Head of caudate nucleus (tissue), 42 donors: ENCODE measurements at places on chromosomes 16 and 17.

DNA sequence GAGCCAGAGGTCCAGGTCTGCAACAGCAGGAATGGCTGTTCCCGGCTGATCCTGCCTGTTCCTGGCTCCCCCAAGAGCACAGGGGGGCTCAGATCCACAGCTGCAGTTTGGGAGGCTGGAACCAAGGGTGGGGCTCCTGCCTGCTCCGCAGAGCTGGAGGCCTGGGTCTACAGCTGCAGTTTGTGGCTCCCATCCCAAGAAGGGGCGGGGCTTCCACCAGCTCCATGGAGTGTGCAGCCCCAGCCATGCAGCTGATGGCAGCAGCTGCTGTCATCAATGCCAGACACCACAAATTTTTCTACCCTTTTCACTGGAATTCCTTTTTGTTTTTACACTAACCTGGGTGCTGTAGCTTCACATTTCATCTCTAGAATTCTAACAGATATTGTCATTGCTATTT, 135.4 kb upstream of the KIF2B start:
- DNase-seq: no peak

- DNase-seq: no peak
Observed at GRCh38 chr17:17804007-17804406, 32.8 kb downstream of the SREBF1 start.

DNA sequence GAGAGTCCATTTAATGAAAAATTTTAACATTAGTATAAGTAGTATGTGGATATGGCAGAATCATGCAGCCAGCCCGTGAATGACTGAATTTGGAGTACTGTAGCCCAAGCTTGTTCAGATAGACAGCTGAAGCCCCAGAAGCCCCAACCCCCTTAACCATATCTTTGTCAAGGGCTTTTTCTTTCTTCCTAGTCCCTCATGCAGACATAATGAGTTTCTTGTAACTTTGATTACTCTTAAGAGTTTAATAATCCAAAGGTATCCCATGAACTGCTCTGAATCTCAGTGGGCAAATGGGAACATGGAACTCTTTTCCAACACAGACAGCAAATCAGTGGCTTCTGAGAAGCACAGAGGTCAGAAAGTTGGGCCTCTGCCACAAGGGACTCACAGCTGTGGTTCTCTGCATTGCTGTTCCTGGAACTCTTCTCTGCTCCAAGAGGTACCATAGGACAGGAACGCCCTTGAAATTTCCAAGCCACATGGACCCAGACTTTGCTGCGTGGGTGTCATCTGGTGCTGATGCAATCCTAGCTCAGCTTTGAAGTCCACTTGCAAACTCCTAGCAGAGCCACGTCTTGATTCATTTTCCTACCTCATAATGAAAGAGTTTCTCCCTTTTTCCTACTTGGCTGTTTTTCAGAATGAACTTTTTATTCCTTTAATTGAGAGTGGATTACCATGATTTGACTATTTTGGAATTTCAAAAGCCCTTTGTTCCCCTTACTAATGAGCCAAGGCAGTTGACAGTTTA, 18.1 kb downstream of the LYRM1 start:
- DNase-seq: no peak

DNA sequence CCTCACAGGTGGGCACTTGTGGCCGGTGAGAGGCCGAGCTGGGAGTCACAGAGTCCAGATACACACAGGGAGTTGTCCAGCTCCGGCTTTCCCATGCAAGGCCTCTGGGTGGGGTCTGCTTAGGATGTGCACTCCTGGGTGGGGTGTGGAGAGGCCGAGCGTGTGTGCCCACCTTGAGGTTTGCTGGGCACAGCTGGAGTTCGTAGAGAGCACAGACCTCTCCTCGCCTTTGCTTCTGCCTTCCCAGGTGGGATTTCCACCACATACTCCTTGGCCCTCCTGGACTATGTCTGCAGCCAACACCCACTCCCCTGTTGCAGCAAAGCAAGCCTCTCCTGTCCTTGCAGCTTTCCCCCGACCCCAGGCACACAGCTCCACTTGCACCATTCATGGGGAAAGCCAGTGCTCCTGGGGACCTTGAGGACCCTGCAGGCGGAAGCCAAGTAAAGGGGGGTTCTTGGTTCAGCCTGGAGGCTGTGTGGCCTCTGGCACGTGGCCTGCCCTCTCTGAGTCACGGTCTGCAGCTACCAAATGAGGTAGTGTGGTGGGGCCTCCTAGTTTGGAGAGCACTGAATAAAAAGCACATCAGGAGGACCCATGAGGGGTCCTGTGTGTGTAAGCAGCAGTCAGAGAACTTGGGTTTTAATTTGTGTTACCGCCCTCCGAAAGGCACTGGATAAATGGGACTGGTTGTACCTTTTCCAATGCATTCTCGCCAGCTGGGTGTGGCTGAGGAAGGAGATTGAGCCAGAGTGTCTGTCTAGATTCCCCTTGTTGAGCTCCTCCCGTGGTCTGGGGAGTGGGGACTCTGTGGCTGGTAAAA, 31.5 kb downstream of the MPRIP start:
- DNase-seq: no peak

- DNase-seq: no peak
Observed at GRCh38 chr16:79843631-79844043, 243.1 kb upstream of the MAF start.
